ENCODE measurements at places on chromosomes 16 and 17.

DNA sequence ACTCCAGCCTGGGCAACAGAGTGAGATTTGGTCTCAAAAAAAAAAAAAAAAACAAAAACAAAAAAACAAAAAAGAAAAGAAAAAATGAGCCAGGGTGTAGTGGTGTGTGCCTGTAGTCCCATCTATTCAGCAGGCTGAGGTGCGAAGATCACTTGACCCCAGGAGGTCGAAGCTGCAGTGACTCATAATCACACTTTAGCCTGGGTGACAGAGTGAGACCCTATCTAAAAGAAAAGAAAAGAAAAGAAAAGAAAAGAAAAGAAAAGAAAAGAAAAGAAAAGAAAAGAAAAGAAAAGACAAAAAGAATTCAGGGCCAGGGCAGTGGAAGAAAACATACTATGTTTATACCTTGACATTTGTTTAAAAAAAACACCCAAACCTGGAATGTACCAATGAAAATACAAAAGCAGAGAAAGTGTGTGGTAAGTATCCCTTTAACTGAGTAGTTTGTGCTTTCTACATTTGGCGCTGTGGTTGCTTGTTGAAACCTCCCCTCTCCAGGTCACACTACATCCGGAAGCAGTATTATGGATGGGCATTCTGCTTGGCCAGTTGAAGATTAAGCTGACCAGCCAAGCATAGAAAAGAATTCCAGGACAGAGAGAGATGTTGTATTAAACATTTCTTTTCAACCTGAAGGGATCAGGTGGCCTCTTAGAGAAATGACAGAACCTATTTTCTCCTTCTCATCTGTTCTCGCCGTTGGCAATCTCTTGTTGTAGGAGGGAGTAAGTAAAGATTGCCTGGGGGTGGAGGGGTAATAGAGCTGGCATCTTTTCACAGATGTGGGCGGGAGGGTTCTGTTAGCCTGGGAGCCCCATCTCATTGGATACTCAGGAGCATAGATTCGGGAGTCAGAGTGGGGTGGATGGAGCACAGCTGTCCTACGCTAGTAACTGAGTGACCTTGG, 12.1 kb upstream of the PRKCB start:
- DNase-seq: no peak

DNA sequence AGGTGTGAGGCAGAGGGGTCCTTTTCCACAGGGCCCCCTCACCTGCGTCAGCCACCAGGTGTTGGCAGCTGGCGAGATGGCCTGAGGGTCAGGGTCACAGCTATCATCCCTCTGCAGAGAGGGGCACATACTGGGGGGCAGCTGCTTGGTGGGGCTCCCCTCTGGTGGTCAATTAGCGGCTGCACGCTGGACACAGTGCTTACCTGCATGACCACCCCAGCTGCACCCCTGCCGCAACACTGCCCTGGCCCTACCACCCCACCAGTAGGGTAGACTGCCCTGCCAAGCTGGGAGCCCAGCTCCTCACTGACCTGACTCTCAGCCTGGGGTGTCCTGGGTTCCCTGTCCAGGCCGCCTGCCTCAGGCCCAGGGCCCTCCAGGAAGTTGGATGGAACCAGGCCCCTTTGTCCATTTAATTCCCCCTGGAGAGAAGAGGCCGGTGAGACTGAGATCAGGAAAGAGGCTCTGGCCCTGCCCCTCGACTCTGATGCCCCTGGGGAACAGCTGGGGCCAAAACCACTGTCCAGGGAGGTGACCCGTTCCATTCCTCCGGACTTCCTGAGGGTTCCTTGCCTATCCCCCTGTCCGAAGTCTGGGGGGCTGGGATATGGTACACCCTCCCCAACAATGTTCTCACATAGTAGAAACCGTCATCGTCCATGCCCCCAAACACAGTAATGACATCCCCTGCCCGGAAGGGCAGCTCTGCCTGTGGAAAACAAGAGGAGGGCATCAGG, 23.7 kb downstream of the TSPOAP1 start:
- no peak for DNase-seq

- DNase-seq: peak; percentile 7
These were observed 21.7 kb upstream of the SMURF2 start for GRCh38 chr17:64683796-64684195.

DNA sequence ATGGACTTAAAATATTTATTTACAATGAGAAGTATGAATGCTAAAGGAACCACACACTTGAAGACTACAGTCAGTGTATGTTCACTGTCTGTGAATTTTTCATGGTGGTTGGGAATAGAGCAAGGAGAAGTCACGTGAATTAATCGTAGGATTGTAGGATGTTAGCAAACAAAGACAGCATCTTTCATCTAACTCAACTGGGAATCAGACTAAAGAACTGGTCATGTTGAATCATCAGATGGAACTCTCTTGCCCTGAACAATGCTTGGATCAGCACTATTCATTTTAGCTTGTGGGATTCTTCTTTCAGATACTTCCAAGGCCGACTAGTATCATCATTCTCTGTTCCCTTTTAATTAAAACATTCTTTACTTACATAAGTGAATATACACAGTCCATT, 18.1 kb downstream of the KCNJ2 start:
- peak; percentile 37 for DNase-seq

- DNase-seq: no peak
These were observed 187.8 kb downstream of the RAB11FIP4 start for GRCh38 chr17:31579265-31579664.

GRCh38 chr16:69190598-69190997, 3.6 kb downstream of the SNTB2 start:
- no peak for DNase-seq

DNA sequence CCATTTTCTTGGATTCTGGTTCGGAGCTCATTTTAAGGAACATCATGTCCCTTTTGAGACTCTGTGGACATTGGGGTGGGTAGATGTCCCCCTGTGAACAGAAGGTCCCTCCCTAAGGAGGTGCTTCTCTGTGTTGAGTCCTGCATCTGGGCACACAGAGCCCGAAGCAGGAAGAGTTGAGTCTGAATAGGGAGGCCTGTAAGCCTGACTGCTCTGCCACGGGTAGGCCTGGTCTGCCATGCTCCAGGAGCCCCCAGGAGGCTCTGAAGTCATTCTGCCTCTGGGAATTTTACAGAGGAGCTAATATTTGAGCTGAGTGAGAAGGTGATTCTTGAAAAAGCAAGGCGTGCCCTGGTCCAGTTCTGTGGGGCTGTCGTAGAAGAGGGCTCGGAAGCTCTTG, 50.6 kb downstream of the TENT4B start:
- DNase-seq: no peak

DNA sequence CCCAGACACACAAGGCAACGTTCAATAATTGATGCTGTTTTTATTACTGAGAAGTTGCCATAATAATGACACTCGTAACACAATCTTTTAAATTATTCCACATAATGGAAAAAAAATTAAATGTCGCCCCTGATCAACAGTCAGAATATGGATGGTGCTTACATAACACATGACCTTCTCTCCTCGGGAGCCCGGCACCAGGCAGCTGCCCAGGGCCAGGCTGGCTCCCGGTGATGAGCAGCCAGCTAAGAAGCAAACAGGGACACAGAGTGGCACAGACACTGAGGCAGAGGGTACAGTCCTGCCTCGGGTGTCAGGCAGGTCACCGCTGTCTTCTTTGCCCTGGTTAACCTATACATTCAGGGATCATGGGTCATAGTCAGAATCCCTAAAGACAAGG, 137.9 kb downstream of the SLC39A11 start:
- DNase-seq: no peak

DNA sequence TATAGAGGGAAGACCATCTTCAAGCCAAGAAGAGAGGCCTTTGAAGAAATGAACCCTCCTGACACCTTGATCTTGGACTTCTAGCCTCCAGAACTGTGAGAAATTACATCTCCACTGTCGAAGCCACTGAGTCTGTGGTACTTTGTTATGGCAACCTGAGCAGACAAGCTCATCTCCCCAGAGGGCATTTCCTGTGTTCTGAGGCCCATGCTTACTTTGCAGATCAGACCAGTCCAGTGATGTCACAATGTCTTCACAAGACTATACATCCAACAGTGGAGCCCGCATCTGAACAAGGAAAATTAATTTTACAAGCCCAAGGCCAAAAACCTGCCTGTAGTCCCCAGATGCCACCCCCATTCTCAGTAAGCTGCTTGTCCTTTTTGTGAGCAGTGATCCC, 14.8 kb upstream of the C17orf113 start:
- no peak for DNase-seq

GRCh38 chr16:70341600-70341999, 5.1 kb upstream of the DDX19A start:
- no peak for DNase-seq

GRCh38 chr16:80689487-80689886, 114.9 kb downstream of the CDYL2 start:
- DNase-seq: no peak

DNA sequence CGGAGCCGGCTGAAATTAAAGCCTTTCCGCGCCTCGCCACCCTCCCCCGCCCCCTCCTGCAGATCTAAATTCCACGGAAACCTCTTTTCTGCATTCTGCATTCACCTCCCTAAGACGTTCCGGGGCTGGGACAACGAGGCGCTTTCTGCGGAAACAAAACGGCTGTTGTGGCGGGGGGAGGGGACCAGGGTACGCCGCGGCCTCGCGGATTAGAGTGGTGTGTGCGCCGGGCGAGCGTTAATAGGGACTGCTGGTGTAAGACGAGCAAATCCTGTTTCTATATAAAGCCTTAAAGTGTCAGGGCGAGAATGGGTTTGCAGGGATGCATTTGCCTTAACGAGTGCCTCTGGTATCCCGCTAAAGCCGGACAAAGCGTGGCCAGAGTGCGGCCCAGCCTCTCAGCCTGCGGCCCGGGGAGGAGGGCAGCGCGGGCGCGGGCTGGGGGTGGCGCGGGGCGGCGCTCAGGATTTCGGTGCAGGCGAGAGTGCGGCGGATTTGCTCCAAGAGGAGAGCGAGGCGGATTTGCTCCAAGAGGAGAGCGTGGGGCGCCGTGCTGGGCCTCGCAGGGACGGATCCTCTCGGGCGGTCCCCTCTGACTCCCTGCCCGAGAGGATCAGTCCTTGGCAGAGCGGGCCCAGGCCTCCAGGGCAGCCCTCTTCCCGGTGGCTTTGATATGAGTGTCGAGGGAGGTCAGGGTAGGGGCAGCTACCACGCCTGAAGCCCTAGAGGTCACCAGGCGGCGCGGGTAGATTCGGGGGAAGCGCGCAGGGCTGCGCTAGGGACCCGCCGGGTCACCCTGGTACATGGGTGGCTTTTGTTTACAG, 5.1 kb downstream of the BAHCC1 start:
- DNase-seq: peak; percentile 48

DNA sequence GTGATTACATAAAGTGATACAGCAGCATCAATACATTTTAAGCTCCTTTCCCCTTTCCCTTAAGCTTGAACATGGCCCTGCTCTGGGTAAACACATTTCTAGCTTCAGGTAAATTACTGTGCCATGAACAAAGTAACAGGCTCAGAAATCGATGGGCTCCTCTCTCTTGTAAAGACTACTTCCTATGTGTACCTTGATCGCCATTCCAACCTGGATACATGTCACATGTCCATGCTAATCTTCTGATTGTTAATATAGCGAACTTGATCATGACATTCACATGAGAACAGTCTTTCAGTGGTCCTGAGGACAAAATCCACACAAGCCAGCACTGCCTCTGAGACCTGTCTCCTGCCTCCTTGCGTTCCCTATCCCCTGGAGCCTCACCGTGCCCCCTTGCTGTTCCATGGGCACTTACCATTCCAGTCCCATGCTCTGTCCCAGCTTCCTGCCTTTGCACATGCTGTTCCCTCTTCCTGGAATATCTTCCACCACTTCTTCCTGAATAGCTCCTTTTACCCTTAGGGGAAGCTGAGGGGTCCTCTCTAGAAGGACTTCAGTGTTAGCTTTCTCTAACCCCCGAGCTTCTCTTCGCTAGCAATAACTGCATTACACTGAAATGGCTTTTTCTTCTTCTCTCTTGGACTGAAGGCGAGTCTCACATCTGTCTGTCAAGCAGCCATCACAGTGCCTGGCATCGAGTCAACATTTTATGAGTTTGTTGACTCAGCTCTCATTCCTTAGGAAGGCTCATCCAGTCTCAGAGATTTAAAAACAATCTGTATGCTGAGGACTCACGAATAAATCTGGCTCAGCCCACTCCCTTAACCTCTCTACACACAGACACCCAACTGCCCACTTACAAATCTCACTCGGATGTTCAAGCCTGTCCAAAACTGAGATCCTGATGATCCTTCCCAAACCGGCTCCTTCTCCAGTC, 93.3 kb downstream of the ASIC2 start:
- DNase-seq: no peak

DNA sequence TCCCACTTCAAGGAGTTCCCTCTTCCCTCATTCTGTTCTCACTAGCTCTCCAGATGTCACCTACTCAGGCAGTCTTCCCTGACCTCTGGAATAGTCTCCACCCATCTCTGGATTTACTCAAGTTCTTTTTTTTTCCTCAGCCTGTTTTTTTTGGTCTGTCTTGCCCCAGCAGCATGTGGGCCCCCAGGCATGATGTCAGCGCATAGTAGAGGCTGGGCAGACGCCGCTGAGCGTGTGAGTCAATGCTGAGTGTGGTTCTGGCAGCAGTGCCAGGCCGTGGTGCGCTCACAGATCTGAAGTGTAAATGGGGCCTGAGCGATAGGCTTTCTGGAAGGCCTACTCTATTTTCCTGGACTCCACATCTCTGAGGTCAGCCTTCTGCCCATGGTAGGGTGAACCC, 2.7 kb upstream of the KCNJ18 start:
- peak; percentile 88 for DNase-seq

DNA sequence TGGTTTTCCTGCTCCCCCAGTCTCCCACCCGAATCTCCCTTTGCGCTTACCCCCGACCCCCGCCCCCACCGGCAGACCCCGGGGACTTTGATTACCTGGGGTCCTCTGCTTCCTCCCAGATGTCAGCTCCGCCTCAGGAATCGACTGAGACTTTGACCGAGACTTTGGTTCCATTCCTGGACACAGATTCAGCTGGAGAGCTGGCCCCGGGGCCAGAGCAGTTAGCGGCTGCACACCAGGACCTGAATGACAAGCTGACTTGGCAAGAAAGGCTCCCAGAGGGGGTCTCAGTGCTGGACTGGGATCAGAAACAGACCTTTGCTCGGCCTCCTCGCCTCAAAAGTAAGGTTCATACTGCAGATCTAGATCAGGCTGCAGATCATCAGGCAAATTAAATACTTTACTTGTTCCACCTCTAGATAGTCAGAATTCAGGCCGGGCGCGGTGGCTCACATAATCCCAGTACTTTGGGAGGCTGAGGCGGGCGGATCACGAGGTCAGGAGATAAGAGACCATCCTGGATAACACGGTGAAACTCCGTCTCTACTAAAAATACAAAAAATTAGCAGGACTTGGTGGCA, 60.3 kb upstream of the FBXO47 start:
- no peak for DNase-seq

GRCh38 chr17:67682196-67682595, 35.5 kb upstream of the NOL11 start:
- no peak for DNase-seq

- DNase-seq: no peak
These were observed 9.0 kb upstream of the MAPK3 start for GRCh38 chr16:30131869-30132475.

DNA sequence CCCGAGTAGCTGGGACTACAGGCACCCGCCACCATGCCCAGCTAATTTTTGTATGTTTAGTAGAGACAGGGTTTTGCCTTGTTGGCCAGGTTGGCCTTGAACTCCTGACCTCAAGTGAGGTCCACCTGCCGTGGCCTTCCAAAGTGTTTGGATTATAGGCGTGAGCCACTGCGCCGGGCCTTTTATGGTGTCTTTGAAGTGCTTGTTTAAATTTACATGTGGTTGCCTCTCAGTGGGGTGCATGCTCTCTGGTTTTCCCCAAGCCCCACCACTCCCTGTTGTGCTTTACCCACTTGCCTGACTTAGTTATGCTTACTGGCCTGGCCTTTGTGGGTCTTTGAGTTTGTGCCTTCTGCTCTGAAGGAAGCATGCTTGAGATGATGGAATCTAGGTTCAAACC, 132.0 kb downstream of the PRKCB start:
- DNase-seq: no peak
